ENCODE measurements at places on chromosomes 5 and 9.

DNA sequence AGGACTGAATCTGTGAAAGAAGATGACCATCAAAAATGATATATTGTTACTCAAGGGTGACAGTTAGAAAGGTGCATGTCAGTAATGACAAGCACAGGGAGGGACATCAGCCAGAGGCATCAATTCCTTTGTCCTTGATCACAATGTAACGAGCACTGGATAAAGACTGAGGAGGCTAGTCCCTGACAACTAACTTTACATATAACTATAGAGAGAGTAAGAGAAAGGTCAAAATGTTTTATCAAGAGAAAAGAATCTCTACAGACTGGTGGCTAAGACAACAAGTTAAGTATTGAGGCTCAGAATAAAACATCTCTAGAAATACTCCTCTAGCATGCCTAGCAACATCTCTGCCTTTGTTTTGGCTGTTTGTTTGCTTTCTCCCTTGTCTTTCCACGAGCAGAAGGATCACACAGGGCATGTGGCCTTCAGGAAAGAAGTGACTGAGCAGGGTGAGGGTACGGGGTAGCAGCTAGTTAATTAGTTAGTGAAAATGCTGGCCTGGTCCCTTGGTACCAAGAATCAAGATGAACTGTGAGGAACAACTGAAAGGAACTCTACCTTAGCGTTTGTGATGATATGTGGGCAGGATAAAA lies 724.1 kb upstream of the MEF2C start:
- no peak for DNase-seq

GRCh38 chr9:79362100-79363081 lies 209.4 kb upstream of the TLE4 start:
- no peak for DNase-seq

DNA sequence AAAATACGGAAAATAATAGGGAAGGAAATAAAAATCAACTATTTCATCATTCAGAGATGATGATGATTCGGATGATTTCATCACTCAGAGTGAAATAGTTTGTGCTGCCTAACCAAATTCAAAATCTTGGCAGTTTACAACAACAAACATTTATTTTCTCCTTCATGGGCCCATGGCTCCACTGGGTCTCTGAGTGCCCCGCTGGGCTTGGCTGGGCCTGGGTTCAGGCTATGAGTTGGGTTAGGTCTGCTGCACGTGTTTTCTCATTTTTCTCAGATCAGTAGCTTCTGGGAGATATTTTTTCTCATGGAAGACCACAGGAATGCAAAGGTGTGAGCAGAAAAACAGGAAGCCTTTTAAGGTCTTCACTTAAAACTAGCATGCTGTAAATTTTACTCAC lies 24.0 kb upstream of the F2RL1 start:
- no peak for DNase-seq

- DNase-seq = no peak
These were observed 370.6 kb upstream of the IRX4 start for GRCh38 chr5:2253040-2253975.

DNA sequence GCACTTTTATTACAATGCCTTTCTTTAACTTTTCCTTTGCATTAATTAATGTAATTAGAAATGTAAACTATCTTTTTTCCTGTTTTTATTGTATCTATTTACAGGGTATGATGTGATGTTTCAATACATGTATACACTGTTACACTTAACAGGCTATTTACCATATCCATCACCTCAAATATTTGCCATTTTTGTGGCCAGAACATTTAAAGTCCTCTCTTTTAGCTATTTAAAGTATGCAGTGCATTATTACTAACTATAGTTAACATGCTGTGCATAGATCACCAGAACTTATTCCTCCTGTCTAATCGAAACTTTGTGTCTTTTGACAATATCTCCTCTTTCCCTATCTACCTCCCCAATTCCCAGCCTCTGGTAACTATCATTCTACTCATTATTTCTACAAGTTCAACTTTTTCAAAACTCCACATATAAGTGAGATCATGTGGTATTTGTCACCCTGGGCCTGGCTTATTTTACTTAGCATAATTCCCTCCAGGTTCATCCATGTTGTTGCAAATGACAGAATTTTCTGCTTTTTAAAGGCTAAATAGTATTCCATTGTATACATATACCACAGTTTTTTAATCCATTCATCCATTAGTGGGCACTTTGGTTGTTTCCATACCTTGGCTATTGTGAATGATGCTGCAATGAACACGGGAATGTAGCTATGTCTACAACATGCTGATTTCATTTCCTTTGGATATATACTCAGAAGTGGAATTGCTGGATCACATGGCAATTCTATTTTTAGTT lies 32.8 kb downstream of the OR2K2 start:
- no peak for DNase-seq
